ENCODE measurements at places on chromosomes 1 and 21. TPM values are rescaled to one million over a fixed set of nuclear protein-coding genes. Genes with fewer than 3 reads are reported as not detected.
A peak's percentile ranks its signal among the peaks of the same experiment; 100 is the strongest.

Gene RGSL1
- total RNA-seq: not detected

Gene LCE3E
- not detected for total RNA-seq

Gene GPR25
- total RNA-seq: not detected

- DNase-seq: peak; percentile 25
Observed at GRCh38 chr21:31900121-31900895, 27.5 kb downstream of the HUNK start.

DNA sequence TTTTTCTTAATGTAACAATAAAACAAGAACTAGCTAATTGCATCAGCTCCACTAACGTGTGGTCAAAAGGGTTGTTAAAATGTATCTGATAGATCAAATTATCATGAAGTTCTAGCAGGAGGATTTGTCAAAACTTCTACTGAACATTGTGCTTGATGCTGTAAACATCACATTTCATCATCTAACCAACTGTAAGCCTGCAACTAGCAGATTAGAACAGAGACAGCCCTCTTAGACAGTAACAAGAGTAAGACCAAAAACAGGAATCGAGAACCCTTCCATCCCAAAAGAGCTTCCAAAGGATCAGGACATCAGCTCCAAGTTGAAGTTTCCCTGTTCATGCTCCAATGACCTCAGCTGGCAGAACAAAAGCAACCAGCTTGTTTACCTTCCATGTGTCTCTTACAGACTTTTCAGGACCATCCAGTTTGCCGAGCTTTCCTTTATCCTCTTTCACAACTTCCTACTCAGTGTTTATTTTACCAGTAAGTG lies 44.6 kb downstream of the NIBAN1 start:
- DNase-seq: peak; percentile 80

DNA sequence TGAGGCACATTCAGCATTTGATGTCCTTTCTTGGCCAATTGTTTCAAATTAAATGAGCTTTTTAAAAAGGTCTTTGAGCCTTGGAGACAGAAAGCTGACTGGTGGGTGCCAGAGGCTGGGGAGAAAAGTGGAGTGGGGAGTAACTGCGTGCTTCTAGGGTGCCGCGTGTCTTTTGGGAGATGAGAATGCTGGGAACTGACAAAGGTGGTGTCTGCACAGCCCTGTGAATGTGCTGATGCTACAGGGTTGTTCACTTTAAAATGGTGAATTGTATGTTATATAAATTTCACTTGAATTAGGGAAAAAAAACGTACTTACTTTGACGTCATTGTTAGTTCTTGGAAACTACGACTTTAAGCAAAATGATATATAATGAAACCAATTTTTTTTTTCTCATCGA lies 8.1 kb upstream of the TFF1 start:
- no peak for DNase-seq

GRCh38 chr1:240413732-240414131 lies 198.2 kb downstream of the GREM2 start:
- DNase-seq: no peak
